Activated gamma-delta T cell treated with anti-CD3 and anti-CD28 coated beads, Interleukin-2, amount 50 U/mL, for 16 hours (primary cell): ENCODE measurements at places on chromosomes 6 and 20.

DNA sequence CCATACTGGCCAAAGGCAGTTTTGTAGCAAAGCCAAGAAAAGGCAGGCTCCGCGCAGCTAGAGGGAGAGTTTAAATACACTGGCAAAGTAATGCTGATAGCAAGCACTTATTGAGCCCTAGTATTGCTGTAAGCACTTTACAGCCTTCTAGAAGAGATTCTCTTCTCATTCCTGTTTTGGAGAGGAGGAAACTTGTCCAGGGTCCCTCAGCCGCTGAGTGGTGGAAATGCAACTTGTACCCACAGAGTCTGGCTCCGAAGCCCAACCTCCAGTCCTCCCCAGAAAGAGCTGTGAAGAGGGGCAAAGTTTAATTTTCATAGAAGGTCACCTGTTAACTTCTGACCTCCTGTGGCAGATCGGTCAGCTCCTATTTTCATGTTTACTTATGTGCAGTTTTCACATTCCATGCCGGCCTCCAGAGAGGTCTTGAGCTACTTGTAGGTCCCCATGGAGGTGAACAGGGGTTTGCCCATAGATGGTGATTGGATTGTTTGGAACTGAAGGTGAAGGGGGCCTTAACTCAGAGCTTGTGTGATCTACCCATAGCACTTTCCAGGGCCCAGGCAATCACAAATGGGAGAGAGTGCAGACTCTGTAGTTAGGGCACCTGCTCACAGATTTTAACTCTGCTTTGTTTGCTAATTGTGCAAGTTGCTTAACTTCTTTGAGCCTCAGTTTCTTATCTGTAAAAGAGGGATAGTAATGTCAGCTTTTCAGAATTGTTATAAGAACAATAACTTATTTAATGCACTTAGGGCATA, 70.7 kb downstream of the LYRM2 start:
- no peak for DNase-seq

GRCh38 chr20:36132802-36133211, 21.7 kb upstream of the EPB41L1 start:
- no peak for DNase-seq

GRCh38 chr20:53829724-53830521, 236.3 kb upstream of the ZNF217 start:
- no peak for DNase-seq

DNA sequence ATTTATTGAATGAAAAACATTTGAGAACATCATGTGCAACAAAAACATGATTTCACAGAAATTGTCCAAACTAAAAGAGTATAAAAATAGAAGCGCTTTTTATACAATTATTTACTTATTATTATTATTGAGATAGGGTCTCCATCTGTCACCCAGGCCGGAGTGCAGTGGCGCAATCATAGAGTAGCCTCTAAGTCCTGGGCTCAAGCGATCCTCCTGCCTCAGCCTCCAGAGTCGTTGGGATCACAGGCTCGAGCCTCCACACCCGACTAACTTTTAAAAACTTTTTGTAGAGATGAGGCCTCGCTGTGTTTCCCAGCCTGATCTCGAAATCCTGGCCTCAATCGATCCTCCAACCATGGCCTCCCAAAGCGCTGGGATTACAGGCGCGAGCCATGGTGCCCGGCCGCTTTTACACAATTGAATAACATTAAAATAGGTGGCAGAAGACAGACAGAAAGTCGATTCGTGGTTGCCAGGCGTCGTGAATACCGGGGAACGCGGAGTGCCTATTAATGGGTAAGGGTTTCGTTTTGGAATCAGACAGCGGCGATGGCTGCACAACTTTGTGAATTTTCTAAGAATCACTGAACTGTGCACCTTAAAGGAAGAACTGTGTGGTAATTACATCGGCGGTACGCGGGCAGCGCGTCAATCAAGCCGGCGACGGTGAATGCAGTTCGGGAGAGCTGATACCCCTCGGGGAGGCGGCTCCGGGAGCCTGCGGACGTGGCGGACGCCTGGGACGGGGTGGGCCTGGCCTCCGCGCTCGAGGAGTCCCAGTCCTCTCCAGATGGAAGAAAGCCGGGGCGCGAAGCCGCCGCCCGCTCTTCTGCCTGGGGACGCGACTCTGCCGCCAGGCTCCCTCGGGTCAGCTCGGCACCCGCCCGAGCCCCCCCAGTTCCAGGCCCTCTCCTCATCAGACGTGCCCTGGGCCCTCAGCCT, 807 bp downstream of the TBC1D20 start:
- DNase-seq = peak; percentile 22

DNA sequence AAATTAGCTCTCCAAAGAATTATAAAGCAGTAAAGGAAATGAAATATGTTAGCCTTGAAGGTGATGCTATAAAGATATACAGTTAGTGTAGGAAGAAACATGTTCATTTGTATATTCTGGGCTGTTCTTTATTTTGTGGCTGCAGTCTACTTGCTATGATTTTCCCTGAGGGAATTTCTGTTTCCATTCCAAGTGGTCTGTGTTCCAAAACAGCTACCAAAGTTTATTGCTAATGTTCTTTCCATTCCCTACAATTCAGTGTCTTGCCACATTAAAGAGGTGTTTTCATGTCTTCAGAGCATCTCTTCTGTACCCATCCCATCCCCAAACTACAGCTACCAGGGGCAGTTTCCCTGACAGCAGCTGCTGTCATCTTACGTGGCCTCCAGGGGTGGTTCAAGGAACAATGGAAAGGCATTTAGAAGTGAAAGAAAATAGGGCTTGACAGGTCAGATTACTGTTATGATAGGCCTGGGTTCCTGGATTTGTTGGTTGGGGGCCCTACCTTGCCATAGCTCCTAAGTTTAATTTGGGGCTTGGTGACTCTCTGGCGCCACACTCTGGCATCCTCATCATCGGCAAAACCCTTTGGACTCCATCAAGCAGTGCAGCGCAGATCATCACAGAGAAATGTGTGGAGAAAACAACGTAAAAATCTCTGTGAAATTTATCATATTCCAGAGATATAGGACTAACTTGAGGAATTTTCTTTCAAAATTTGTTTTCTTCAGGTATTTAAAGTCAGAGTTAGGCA, 33.8 kb upstream of the AIG1 start:
- peak; percentile 19 for DNase-seq

DNA sequence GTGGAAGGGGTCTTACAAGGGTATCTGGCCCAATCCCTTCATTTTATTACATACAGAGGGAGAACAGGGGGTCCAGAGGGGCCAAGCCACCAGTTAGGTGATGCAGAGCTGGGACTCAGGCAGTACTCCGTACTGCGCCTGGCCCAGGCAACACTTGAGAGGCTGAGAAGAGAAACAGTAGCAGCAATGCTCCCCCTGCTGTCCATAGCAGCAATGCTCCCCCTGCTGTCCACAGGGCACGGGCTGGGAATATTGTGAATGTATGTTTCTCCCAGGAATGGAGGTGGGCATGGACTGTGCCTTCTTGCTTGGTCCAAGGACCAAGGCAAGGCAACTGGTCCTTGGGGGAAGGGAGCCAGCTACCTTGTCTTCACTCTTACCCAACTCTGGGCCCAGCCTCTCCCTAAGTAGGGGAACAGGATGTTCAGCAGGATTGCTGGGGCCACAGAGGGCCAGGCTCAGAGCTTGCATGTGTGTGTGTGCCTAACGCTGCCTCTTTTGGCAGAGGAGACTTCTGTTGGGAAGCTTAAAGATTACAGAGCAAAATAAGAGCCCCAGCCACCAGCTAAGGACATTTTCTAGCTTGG, 14.8 kb upstream of the FAM83C start:
- DNase-seq = no peak

- no peak for DNase-seq
These were observed 230.7 kb upstream of the BTBD3 start for GRCh38 chr20:11686820-11687543.

DNA sequence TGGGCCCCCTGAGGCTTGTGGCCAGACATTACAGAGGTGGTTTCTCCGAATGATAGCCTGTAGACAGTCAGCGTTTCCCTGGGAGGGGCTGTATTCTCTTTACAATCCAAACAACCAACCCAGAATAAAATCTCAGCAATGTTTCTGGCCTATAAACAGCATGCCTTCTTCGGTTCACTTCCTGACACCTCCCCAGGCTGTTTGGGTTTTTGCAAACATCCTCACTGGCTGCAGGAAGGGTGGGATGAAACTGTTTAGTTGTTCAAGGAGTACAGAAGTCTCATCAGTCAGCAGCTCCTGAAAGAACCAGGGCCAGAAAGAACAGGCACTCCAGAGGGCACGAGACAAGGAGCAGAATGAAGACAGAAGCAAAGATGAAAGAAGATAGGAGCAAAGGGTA, 350.0 kb downstream of the QKI start:
- no peak for DNase-seq

DNA sequence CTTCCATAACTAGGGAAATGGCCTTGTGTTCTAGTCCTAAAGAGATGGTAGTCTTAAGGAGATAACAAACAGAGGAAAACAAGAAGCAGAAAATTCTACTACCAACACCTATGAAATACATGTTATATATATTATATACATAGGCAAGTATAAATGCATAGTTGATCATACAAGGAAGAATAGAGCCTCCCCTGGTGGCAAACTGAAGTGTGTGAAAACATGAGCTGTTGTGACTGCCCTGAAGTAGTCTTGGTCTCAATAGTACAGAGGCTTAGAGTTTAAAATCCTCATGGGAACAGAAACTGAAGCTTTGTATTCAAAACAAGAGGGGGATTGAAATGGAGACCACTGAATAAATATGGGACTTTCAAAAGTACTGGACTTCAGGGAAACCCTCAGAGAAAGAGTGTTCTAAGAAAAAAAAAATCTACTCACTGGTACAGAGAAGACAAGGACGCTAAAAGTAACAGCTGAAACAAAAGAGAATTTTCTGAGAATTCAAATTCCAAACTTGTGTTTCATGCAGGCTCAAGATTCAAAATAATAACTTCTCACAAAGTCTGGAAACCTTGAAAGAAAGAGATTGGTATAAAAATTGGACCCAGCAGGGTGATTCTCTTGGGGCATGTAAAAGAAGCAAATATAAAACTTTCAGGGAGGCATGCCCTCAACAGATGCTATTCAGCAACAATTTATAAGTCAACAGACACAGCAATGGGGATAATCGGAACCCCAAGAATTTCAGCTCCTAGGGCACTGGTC, 59.7 kb upstream of the SAMD3 start:
- no peak for DNase-seq

DNA sequence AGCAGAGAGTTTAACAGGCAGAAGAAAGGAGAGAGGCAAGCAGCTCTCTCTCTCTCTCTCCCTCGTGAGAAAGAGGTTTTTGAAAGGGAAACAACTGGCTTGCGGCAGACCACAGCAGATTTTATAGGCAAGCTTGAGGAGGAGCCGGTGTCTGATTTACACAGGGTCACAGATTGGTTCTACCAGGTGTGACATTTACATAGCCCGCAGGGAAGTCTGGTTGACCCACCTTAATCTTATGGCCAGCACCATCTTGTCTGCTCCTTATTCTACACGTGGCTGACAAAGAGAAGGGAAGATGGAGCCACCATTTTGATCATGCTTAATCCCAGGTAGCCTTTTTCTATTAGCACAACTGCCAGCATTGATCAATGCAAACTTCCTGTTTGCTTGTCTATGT, 65.4 kb downstream of the OR2J2 start:
- DNase-seq = no peak

- DNase-seq = no peak
These were observed 111.1 kb downstream of the UST start for GRCh38 chr6:148857798-148858390.

GRCh38 chr6:141056945-141057625, 1075.6 kb upstream of the GJE1 start:
- DNase-seq = no peak

DNA sequence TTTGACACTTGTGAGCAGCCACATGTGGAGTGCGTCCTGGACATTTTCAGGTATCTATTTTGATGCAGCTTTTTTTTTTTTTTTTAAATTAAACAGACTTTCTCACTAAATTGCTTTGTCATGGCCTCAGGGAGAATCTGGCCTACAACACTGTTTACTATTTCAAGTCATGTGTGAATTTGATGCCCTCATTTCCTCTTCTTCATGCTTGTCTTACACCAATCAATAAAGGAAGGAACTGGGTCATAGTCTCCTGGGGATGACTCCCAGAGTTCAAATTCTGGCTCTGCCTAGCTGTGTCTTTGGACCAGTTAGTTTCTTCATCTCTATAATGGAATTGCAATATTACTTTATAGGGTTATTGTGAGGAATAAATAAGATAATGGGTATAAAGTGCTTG, 554.1 kb downstream of the PRKN start:
- no peak for DNase-seq

DNA sequence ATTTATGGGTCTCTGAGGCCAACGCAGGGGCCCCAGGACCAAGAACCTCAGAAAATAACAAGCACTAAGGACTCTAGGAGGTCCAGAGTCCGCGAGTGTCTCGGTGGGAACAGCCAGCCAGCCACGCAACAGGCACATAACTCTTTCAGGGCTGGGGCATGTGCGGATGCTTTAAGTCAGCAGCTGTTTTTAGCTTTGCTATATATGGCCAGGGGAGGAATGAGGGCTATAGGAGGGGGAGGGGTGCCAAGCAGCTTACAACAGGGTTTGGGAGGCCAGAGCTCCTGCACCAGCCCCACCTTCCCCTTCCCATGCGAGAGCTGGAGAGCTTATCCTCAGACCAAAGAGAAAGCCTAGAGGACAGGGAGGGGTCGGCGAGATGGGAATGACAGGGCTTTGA, 6.2 kb downstream of the JPH2 start:
- no peak for DNase-seq

- DNase-seq = no peak
These were observed 256.8 kb downstream of the SYNE1 start for GRCh38 chr6:152380351-152380767.

- DNase-seq = no peak
These were observed 518.0 kb downstream of the RFPL4B start for GRCh38 chr6:112865131-112865530.

- DNase-seq = no peak
These were observed 29.7 kb downstream of the RPP40 start for GRCh38 chr6:4973982-4974745.

- DNase-seq = peak; percentile 43
These were observed 113.2 kb downstream of the VIP start for GRCh38 chr6:152863618-152864326.

GRCh38 chr6:47416396-47417345, 60.9 kb upstream of the CD2AP start:
- DNase-seq = no peak

- DNase-seq = no peak
These were observed 2.4 kb downstream of the MYBL2 start for GRCh38 chr20:43669332-43669731.

- DNase-seq = no peak
These were observed 18.6 kb downstream of the ARID1B start for GRCh38 chr6:156795825-156796224.

DNA sequence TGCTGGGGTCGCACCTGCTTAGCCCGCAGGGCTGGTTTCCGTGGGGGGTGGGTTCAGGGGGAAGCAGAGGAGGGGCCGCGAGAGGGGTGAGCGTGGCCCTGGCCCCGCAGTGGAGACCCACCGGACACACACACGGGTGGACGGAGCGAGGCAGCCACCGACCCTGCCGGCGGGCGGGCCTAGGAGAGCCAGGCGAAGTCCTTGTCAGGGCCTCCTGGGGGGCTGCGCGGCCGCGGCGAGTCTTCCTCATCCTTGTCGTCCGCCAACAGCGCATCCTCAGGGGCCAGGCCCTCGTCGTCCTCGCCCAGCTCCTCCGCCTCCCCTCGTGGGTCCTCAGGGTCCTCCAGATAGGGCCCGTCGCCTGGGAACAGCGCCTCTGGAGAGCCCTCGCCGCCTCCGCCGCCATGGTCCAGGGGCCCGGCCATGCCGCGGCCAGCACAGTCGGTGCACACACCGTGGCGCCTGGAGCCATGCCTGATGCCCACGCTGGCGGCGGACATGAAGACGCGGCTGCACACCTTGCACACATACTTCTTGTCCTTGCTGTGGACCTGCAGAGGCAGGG, 7.3 kb downstream of the SLC2A4RG start:
- no peak for DNase-seq
